Dermis microvascular lymphatic vessel endothelial cell (primary cell): ENCODE measurements at places on chromosomes 5 and 9. TPM values are rescaled to one million over a fixed set of nuclear protein-coding genes. Genes with fewer than 3 reads are reported as not detected.

DNA sequence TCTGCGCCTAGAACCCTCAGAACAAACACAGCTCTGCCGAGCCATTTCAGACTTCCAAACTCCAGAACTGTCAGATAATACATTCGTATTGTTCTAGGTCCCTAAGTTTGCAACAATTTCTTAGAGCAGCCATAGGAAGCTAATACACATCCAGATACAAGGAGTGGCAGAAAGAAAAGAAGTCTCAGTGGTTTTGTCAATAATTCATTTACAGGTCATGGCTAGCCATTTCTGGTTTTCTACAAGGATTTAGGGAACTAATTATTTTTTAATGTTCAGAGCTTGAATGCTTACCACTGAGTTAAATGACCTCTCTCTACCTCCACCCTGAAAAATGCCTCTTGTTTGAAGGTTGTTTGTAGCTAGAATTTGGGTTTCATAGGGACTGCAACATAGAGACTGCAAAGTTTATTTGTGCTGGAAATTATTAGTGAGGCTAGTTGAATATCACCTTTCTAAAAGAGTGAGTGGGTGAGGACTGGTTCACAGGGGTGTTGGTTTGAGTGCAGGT lies 15.5 kb upstream of the ERMP1 start:
- DNase-seq, result no peak

DNA sequence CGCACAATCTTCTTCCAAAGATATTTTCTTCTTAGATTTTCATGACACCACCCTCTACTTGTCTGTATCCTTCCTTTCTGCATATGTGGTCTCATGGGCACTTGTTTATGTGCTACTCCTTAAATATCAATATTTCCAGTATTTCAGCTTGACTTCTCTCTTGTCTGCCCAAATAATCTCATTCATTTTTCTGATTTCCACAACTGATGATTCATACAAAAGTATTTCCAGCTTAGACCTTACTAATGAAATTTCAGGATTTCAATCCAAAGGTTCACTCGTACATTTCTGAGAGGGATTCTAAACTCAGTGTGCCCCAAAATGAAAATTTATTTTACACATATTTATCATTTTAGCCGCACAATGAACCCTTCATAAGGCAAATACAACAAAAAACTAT lies 928.9 kb upstream of the C9orf72 start:
- no peak for DNase-seq

- peak; percentile 93 for DNase-seq
These were observed 210.2 kb upstream of the ACTBL2 start for GRCh38 chr5:57692582-57693487.

- DNase-seq, result no peak
These were observed 351 bp downstream of the TRIO start for GRCh38 chr5:14143546-14143840.

DNA sequence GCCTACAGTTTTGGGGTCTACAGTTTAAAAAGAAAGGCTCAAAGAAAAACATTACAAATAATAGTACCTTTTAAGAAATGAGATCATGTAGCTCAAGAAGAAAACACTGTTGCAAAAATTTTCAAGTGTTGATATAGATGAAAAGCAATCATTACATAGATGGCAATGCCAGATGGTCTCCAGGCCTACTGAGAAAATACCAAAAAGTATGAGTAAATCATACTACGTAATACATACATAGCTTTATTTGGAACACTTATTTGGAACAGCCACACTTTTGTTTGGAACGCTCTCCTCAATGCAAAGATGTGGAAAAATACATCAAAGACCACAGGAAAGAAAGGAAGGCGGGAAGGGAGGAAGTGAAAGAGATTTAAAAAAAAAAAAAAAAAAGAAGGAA lies 44.1 kb downstream of the MARCHF11 start:
- DNase-seq, result no peak

DNA sequence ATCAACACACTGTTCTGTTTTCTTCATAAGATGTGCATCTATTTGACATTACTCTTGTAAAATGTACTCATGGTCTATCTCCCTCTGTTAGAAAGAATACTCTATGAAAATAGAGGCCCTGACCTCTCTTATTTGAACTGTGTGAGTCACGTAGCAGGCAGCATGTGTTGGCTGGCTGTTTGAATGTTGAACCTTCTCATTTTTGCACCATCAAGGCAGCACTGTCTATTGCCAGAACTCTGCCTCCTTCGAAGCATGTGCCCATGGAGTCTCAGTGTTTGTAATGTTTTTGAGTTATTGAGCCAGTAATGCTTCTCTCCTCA lies 144.4 kb downstream of the ALDH1A1 start:
- no peak for DNase-seq

- no peak for DNase-seq
These were observed 7.7 kb downstream of the ERMP1 start for GRCh38 chr9:5825223-5825622.

- DNase-seq, result peak; percentile 68
These were observed 982 bp downstream of the EPB41L4A start for GRCh38 chr5:112417931-112418658.

The IFNB1 gene
- total RNA-seq, result not detected in 2 replicates

The ARL10 gene
- 6.0 and 11.9 TPM in 2 replicates for total RNA-seq

The PCDHA5 gene
- under 0.01 TPM in 2 replicates for total RNA-seq

The C9 gene
- total RNA-seq, result under 0.01 and 0.25 TPM in 2 replicates
